ENCODE measurements at places on chromosomes 3 and 15. TPM values are rescaled to one million over a fixed set of nuclear protein-coding genes. Genes with fewer than 3 reads are reported as not detected.

The RTP4 gene
- total RNA-seq: 0.58 TPM

The SLC27A2 gene
- under 0.01 TPM for total RNA-seq

The MANF gene
- total RNA-seq: 196 TPM

The TBL1XR1 gene
- total RNA-seq: 172 TPM

The HTR3E gene
- not detected for total RNA-seq

The SPINK8 gene
- total RNA-seq: not detected

The ZNF774 gene
- total RNA-seq: 3.1 TPM
